ENCODE measurements at places on chromosomes 1 and 21.
A peak's percentile ranks its signal among the peaks of the same experiment; 100 is the strongest.

GRCh38 chr1:4046836-4047461 is 146.9 kb upstream of the C1orf174 start:
- no peak for DNase-seq

DNA sequence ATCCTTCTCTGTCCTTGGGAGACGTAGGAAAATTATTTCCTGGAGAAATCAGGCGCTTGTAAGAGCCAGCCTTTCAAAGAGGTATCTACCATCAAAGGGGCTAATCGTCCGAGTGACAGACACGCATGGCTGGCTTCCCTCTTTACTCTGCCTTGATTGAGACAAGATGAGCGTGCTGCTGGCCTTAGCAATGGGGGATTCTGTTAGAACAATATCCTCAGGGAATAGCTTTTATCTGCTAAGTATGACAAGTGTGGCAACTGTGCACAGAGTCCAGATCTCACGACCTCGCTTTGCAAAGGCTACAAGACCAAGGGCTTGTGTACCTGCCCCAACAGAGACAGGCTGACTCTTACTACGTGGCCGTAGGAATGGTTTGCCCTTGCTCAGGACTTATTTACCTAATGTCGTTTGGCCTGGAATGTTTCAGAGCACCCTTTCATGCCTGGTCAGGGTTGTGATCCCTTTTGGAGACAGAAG is 417.1 kb downstream of the KIF26B start:
- DNase-seq, result no peak

DNA sequence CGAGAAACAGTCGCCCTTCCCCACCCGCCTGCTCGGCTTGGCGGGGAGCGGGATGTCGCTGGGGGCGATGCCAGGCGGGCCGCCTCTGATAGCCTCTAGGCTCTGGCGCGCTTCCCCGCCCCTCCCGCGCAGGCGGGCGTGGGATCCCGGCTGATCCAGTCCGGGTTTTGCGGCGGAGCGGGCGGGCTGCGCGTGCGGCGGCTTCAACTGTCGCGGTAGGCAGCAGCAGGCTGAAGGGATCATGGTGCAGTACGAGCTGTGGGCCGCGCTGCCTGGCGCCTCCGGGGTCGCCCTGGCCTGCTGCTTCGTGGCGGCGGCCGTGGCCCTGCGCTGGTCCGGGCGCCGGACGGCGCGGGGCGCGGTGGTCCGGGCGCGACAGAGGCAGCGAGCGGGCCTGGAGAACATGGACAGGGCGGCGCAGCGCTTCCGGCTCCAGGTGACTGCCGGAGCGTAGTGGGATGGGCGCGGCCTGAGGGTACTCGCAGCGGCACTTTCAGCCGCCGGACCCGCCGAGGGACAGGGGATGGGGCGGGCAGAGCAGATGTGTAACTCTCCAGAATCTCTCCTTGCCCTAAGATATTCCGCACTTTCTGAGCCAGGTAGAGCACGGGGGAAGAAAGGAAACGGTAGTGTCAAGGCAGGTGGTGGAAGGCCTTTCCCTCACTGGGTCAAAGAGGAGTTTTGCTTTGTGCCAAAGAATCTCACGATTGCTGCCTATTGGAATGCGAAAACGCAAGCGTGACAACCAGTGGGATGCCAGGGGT is at the start of gene FAAH:
TSS of gene FAAH (plus strand) at position 210 of the 764 bp plus-strand sequence. CDS start at position 242, 32 bp downstream.
- DNase-seq, result peak; percentile 27

DNA sequence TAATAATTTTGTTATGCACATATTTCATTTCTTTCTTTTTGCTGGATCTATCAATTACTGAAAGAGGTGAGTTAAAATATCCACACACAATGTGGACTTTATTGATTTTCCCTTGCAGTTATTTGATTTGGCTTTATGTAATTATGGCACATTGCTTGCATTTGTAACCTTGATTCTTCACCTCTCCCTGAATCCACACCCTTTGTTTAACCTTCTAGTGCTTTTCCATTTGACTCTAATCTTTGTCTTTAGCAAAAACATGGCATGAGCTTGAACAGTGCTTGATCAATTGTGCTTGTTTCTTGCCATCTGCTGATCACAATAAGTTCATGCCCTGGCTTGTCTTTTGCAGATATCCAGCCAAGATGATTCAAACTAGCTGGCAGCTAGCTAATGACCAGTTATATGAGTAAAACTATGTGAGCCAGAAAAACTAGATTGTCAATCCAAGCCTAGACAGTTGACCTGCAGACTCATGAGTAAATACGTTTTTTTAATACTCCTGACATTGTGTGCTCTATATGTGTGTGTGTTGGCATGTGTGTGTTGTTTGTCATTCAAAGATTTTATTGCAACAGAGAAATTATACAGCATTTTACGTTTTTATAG is 899.2 kb downstream of the NCAM2 start:
- no peak for DNase-seq

DNA sequence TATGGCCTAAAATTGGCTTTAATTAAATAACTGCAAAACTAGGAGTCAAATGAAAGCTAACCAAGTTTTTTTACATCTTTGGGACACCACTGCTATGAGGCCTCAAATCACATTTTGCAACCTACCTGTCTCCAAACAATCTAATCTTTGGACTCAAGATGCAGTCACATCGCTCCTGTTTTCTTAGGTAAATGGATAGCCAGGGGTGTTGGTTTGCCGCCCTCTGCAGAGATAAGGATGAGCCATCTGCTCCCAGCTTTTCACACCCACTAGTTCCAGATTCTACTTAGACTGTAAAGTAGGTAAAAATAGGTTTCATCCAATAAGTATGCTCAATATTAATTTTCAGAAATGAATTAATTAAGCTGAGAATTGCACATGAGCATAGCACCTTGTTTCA is 456.5 kb downstream of the KIF26B start:
- no peak for DNase-seq

DNA sequence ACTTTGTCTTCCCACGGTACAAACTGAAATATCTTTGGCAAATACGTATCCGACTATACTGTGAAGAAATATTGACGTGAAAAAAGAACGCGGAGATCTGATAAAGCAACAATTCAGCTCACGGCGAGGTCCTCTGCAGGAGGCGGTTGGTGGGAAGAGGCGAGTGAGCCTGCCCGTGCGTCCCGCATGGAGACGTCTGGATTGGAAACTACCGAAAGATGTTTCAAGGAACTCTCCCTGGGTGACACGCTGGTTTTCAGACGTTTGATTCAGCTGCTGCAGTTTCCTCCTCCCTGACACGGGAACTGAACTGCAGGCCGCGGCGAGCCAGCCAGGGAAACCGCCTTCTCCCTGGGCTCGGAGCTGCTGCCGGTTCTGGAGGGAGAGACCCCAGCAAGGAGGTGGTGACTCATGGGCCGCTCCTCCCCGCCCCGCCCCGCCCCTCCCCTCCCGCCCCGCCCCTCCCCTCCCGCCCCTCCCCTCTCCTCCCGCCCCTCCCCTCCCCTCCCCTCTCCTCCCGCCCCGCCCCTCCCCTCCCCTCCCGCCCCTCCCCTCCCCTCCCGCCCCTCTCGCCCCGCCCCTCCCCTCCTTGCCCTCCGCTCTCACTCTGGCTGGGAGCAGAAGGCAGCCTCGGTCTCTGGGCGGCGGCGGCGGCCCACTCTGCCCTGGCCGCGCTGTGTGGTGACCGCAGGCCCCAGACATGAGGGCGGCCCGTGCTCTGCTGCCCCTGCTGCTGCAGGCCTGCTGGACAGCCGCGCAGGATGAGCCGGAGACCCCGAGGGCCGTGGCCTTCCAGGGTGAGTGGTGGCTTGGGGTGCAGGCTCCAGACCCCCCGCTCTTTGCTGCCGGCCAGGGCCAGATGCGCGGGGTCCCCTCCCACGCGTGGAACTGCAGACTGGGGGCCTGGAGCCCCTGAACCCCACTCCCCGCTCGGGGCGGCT is at the start of gene COL6A1:
TSS of gene COL6A1 (plus strand) at position 620 of the 941 bp plus-strand sequence. CDS start at position 701, 81 bp downstream.
- peak; percentile 94 for DNase-seq

DNA sequence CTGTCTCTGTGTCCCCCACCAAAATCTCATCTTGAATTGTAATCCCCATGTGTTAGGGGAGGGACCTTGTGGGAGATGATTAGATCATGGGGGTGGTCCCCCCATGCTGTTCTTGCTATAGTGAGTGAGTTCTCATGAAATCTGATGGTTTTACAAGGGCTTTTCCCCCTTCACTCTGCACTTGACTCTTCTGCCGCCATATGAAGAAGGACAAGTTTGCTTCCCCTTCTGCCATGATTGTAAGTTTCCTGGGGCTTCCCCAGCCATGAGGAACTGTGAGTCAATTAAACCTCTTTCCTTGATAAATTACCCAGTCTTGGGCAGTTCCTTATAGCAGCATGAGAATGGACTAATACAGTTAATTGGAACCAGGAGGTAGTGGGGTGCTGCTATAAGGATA is 137.1 kb upstream of the RAB4A start:
- DNase-seq, result no peak

- peak; percentile 43 for DNase-seq
Measured at GRCh38 chr1:166902279-166902678, 26.2 kb upstream of the TADA1 start.

DNA sequence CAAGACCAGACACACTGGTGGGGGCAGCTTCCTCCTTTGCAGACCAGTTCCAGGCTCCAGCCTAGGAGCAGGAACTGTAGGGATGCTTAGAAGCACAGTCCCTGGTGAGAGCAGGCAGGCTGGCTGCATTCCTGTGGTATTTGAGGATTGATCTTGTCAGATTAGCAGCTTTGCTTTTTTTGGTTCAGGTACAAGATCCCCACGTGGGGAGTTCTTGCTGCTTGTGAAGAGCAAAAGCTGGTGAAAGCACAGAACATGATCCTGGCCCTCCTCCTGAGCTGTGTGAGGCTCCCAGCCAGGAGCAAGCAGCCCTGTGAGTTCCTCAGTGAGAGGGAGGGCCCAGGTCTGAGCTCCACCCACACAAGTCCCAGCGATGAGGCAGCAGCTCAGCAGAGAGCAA is 75.3 kb upstream of the ARTN start:
- peak; percentile 100 for DNase-seq

DNA sequence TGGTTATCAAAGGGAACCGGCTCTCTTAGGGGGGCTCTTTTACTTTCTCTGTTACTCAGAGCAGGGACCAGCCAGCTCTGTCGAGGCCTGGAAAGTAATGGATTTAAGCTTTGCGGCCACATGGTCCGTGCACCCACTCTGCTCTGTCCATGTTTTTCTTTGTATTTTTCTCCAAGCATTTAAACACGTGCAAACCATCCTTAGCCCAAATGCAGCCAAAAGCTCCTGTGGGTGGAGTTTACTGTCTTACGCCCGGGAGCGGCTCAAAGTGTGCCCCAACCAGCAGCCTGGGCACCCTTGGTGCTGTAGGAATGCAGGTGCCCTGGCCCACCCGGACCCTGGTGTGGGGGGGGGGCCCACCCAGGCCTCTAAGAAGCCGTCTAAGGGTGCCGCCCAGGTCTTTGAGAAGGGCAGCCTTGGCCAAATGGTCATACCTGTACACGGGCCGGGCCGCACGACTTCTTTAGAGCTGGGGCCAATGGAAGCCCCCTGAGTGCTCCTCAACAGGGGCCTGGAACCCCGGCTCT is 29.2 kb upstream of the POFUT2 start:
- DNase-seq, result no peak

GRCh38 chr1:172134087-172134731 is 286.3 kb upstream of the C1orf105 start:
- DNase-seq, result peak; percentile 23

- DNase-seq, result peak; percentile 82
Measured at GRCh38 chr1:16078925-16079656, 5.6 kb upstream of the FAM131C start.

DNA sequence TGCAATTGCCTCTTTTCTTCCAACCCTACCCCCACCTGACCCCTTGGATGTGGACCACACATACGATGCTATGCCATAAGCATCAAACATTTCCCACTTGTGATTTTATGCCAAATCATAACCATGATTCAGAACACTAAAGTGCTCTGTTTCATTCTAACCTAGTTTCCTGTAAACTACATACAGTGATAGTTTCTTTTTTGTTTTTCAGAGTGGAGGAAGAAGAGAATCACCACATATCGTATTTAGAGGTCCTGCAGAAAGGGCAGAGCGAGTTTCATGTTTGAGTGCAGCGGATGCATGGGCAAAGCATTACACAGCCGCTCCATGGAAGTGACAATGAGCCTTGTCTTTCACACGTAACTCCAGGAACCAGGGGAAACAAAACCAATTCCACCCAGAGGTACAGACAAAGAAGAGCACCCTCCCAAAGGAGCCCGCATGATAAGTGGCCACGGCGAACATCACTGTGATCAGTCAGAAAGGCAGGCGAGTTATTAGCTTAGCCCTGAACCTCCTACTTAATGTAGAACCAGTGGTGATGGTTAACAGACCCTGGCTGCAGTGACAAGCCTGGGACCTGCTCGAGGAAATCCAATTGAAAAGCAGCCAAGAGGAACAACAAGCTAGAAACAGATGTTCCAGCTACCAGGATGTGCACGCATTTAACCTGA is 64.0 kb upstream of the ZNF281 start:
- no peak for DNase-seq

DNA sequence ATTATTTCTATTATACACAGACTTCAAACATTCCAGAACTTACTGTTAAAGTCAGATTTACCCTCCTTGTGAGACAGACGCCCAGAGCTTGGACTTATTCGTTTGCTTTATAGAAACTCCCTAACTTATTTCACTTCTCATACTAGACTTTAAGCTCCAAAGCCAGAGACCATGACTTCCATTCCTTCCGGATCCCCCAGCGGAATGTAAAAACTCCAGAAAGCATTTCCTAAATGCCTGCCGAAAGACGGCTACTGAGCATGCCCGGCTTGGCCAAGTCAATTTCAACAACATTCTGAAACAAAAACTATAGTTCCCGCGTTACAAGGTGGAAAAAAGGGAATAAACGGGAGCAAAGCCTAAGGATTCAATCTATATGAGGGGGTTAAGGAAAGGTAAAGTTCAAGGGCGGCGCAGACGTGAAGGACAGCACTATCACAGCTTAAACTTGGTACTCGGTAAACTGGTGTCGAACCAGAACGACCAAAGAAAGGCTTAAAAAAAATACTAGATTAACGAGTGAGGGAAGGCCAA is 1.1 kb downstream of the USP48 start:
- DNase-seq, result peak; percentile 75
